ENCODE measurements at places on chromosomes 12 and 14. TPM values are rescaled to one million over a fixed set of nuclear protein-coding genes. Genes with fewer than 3 reads are reported as not detected.

The FAM222A gene
- 1.6 TPM for total RNA-seq

The ZNF140 gene
- 22.6 TPM for total RNA-seq

The ADCK1 gene
- 7.0 TPM for total RNA-seq

The OAS2 gene
- total RNA-seq, result 40.9 TPM

The LGR5 gene
- total RNA-seq, result not detected

The KNTC1 gene
- total RNA-seq, result 30.9 TPM

The FGF23 gene
- not detected for total RNA-seq

The KRT71 gene
- not detected for total RNA-seq

The OTX2 gene
- total RNA-seq, result not detected

The CCDC196 gene
- total RNA-seq, result not detected

The TSPAN19 gene
- total RNA-seq, result not detected

The FRMD6 gene
- 4.1 TPM for total RNA-seq

The GDF3 gene
- not detected for total RNA-seq

The NRXN3 gene
- not detected for total RNA-seq

The DPPA3 gene
- total RNA-seq, result not detected

The PFDN5 gene
- 663 TPM for total RNA-seq
